SJSA1 (cell line): ENCODE measurements at places on chromosomes 2 and 18. TPM values are rescaled to one million over a fixed set of nuclear protein-coding genes. Genes with fewer than 3 reads are reported as not detected.

DNA sequence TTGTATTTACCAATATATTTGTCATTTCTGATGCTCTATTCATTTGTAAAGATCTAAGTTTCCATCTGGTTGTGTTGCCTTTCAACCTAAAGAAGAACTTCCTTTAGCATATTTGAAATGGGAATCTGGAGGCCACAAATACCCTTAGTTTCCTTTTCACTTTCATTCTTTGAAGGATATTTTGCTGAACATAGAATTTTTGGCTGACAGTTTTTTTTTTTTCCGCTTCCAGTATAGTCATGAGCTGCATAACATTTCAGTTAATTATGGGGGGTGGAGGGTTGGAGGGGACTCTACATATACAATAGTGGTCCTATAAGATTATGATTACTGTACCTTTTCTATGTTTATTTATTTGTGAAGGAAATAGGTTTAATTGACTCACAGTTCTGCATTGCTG is 83.9 kb downstream of the CERS6 start:
- DNase-seq = no peak

C2orf72 gene
- total RNA-seq = 0.41 TPM in 1 of 2 replicates, not detected in the other

- DNase-seq = no peak
These were observed 147.7 kb downstream of the CTNNA2 start for GRCh38 chr2:79660557-79660956.

DNA sequence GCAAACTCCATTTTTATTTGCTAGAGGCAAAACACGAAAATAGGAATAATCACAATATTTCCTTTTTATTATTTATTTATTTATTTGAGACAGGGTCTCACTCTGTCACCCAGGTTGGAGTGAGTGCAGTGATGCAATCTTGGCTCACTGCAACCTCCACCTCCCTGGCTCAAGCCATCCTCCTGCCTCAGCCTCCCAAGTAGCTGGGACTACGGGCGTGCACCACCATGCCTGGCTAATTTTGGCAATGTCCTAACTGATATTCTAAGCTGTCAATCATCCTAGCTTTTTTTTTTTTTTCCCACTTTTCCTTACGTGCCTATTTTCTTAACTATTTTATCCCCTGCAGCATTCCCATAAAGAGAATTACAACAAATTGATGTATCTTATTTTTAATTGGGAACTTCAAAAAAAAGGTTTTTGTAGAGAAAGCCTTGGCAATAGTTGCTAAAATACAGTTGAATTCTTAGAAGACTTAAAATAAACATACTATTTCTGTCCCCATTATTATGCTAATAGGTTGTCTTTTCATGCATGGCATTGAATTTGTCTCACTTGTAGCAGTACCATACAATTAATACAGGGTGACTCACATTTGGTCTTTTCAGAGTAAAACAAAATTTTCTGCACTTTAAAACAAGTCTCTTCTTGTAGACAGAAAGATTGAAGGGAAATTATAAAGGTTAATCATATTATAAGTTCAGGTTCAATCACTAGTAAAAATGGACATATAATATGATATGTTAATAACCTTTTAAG is 153.5 kb downstream of the SLC39A10 start:
- no peak for DNase-seq

GRCh38 chr2:119257198-119257597 is 33.6 kb downstream of the STEAP3 start:
- DNase-seq = no peak
